Central memory CD4-positive, alpha-beta T cell (primary cell): ENCODE measurements at places on chromosomes 11 and 22.

DNA sequence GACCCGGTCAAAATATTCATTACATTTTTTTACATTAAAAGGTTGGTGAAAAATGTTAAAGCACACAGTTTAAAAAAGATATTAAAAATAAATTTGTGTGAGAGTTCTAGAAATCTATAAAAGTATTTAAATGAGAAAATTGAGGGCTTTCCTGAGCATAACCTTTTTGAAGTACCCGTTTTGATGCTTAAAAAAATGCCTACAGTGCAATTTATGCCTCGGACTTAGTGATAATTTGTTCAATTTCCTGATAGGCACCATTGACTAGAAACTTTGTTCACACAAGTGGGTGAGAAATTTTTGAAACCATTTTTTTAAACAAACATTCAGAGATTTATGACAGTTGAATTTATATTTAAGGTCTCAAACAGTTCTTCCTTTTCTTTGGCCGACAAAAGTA is 29.7 kb upstream of the B3GAT1 start:
- DNase-seq = no peak

DNA sequence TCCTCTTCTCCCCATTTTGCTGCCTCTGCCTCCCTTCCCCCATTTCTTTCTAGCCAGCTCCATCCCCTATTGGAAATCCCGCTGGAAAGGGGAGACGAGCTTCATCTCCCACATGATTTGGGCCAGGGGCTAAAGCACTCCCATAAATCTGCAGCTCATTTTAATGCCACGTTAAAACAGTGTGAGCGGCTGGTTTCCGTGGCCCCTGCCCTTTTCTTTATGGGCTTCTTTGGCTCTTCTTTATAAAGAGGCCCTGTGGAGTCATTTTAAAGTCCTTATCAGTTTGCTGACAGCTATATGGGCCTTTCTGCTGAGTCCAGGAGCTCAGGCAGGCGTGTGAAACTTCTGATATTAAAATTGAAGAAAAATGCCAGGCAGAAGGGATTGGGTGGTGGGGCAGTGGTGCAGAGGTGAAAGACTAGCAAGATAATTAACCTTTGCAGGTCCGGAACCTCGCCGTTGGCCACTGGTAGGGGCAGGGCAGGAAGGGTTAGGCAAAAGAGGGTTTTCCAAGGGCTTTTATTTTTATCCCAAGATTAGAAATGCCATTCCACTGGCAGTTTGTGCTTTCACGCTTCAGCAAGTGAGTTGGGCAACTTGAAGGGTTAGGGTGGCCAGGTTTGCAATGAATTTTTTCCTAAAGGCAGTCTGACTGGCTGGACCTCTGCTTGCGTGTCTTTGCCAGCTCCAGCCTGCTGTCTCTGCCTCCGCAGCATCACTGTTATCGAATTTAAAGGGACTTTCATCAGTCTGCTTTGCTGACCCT is 44.3 kb downstream of the EXT2 start:
- DNase-seq = no peak

DNA sequence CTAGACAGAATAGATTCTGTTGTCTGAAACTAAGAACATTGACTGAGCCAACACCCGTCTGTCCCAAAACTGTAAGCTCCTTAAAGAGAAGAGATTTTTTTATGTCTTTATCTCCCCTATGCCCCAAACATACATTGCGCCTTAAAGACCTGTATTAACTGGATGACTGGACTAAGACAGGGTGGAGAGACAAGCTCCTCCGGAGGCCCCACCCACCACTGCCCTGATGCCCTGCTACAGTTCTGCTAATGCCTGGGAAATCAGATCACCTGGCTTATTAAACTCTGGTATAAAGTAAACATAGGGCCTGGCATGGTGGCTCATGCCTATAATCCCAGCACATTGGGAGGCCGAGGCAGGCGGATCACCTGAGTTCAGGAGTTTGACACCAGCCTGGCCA is 203.7 kb downstream of the TENM4 start:
- DNase-seq = no peak

- DNase-seq = no peak
Measured at GRCh38 chr22:22930222-22930497, 42.5 kb downstream of the IGLL5 start.

DNA sequence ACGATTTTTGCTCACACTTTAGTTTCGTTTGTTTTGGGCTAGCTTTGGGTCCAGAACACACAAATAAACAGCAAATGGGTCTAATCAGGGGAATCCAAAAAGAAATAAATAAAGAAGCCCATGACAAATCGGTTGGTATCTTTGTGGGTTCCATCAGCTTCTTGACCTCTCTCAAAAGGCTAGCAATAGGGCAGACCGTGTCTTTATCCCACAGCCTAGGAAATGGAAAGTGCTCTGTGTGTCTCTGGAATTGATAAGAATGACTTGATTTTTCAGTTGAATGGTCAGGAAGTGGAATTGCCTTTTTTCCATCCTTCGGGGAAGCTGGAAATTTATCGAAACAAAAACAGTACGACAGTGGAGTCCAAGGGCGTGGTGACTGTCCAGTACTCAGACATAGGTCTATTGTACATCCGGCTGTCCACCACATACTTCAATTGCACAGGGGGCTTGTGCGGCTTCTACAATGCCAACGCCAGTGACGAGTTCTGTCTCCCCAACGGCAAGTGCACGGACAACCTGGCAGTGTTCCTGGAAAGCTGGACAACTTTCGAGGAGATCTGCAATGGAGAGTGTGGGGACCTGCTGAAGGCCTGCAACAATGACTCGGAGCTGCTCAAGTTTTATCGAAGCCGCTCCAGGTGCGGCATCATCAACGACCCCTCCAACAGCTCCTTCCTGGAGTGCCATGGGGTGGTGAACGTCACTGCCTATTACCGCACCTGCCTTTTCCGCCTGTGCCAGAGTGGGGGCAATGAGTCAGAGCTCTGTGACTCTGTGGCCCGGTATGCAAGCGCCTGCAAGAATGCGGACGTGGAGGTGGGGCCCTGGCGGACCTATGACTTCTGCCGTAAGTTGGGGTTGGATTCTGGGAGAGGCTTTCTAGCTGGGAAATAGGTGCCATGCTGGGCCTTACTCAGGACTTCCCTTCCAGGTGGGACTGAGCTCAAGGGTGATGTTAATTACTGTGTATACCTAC is 28.6 kb downstream of the TECTA start:
- no peak for DNase-seq

DNA sequence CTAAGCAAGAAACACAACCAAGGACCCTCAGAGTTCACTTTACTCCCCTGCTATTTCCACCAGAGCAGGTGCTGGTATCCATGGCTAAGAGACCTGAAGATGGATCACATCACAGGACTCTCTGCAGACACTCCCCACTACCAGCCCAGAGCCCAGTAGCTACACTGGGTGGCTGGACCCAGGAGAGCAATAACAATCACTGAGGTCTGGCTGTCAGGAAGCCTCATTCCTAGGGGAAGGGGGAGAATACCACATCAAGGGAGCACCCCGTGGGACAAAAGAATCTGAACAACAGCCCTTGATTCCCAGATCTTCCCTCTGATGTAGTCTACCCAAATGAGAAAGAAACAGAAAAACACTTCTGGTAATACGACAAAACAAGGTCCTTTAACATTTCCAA is 9.0 kb upstream of the MMP7 start:
- no peak for DNase-seq

GRCh38 chr11:79461144-79461543 is 20.3 kb upstream of the TENM4 start:
- DNase-seq = no peak

DNA sequence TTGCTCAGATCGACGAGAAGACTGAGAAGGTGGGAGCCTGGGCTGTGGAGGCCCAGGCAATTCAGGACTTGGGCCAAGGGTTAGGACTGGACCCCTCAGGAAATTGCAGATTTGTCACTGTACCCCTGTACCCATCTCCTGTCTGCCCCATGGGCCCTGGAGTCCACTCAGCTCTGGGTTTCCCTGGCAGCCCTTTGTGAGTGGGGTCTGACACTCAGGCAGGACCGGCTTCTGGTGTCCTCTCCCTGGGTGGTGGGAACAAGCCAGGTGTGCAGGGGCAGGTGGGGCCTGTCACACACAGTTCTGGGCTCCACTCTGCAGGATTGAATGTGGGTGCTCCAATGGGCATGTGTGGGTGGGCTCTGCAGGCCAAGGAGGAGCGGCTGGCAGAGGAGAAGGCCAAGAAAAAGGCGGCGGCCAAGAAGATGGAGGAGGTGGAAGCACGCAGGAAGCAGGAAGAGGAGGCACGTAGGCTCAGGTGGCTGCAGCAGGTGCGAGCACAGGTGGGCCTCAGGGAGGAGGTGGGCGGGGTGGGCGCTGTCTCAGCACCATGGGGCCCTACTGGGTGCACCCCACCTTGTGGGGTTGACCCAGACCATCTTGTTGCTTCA is 21.6 kb downstream of the INCENP start:
- no peak for DNase-seq

- DNase-seq = peak; percentile 62
Measured at GRCh38 chr11:118872403-118872821, 11.3 kb upstream of the CXCR5 start.

DNA sequence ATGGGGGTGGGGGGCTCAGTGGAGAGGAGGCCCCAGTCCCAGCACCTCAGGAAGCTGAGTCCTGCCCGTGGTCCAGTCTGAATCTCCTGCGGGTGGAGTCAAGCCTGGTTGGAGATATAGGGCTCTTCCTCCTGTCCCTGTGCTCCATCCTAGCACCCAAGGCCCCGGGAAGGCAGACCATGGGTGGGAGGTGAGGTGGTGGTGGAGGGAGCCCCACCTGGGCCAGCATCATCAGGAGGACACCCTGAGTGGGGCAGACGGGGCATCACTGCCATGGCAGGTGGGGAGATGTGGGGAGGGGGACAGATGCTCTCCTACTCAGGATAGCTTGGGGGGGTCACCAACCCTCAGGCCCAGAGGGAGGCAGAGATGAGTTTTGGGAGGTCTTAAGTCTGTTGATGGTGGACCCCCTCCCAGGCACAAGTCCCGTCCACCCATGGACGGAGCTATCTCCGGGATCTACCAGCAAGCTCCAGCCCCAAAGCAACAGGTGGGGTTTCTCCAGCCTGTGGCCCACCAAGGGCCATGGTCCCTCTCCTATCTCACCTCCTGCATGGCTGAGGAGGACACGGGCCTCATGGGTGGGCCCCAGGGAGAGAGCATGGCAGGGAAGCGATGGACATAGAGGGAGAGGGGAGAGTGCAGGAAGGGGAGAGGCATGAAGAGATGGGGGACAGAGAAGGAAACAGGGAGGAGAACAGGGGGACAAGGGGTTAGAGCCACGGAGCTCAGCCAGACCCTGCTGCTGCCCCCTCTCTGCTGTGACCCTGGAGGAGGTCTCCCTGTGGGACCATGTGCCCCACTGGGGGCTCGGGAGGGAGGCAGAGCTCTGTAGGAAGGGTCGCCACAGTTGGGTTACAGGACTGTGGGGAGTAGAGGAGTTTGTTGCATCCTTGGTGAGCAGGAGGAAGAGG is 1.3 kb downstream of the MRGPRE start:
- DNase-seq = no peak

GRCh38 chr22:35305525-35306070 is 5.9 kb downstream of the TOM1 start:
- DNase-seq = no peak

DNA sequence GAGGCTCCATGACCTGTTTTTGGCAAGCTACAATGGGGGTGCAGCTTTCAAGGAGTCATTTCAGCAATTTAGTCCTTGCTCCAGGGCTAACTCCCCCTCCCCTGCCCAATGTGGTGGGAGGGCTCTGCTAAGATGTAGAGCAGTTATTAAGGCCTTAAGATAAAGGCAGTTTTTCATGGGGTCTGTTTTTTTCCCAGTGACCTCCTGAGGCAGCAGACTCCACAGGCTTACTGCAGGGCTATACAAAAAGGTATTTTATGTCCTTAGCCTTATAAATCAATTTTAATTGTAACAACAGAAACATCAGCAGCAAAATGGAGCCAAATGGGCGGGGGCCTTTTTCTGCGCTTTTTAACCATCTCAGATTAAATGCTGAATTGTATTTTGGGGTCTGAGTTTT is 192.3 kb downstream of the KIRREL3 start:
- DNase-seq = no peak

DNA sequence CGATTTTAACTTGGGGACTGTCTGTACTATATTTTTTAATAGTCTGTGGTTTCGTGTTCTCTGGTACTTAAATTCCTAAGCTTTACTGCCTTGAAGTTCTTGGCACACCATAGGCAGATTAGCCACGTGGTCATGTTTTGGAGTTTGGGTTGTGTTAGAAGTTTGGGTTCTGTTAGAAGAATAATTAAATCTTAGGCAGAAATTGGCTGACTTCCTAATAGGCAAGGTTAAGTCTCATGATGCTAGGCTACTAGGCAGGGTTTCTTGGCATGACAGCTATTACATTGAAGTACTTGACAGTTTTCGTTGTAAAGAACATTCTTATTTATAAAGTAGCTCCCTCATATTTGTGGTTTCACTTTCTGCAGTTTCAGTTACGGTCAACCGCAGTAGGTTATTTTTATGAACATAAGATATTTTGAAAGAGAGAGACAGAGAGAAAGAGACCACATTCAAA is 30.0 kb upstream of the MMP7 start:
- peak; percentile 24 for DNase-seq

DNA sequence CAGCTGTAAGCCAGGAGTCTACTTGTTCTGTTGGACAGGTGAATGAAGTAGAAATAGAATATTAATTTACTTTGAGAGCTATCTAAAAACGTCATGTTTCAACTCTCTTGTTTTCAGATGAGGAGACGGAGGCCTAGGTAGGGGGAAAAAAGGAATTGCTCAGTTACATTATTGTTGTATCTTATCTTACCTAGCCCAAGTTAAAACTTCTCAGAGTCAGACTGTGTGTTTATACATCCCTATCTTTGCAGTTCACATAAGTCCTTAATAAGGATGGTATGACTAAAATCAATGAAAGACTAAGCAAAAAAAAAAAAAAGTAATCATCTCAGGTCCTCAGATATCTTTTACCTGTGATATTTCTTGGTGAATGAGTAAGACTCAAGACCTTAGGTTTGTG is 62.8 kb downstream of the TEAD1 start:
- no peak for DNase-seq

DNA sequence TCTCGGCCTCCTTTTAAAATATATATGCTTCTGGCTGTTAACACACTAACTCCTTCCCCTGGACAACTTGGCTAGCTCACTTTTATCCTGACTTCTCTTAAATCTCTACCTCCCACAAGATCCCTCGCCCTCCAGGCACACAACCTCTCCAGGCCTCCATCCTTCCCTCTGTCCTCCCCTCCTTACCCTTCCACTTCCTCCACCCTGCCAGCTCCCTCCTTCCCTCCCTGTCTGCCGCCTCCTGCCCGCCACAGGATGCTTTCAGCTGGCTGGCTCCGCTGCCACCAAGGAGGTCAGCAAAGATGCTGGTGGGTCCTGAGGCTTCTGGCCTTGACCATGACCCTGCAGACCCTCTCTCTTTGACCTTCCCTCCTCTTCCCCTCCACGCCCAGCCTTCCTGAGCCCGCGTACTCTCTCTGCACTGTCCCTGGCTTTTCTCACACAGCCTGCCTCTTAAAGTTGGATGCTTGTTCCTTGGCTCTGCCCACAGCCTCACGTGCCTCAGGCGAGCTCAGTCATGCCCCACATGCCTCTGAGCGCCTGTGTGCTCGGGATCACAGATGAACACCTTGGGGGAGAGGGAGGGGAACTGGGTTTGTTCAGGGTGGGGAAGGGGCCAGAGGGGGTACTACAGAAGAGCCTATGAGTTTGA is 6.7 kb downstream of the NFAM1 start:
- DNase-seq = no peak
